ENCODE measurements at places on chromosomes 13 and 19.

GRCh38 chr13:97120346-97120745 is 101.8 kb upstream of the MBNL2 start:
- DNase-seq, result no peak

DNA sequence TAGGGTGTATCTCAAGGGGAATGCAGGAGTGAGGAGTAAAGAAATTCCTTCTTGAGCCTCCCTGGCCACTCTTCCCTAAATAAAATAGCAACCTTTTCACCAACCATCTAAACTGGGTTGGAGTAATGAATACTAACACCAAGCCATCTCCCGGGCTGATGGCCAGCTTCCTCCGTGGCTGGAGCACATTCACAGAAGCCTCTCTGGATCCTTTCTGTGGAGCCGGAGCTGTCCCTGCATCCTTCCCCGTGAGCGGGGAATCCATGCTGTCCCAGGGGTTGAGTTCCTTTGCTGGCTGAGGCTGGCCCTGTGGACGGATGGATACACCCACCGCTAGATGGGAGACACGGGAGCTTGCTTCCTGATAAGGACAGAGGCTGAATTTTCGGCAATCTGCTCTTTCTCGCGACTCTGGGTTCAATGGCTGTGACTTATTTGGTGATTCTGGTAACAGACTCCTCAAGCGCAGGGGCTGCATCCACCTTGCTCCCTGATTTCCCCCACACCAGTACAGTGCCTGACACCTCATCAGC is 370.3 kb downstream of the ZNF536 start:
- peak; percentile 59 for DNase-seq

- no peak for DNase-seq
These were observed 600 bp upstream of the HMGB1 start for GRCh38 chr13:30466358-30466714.

DNA sequence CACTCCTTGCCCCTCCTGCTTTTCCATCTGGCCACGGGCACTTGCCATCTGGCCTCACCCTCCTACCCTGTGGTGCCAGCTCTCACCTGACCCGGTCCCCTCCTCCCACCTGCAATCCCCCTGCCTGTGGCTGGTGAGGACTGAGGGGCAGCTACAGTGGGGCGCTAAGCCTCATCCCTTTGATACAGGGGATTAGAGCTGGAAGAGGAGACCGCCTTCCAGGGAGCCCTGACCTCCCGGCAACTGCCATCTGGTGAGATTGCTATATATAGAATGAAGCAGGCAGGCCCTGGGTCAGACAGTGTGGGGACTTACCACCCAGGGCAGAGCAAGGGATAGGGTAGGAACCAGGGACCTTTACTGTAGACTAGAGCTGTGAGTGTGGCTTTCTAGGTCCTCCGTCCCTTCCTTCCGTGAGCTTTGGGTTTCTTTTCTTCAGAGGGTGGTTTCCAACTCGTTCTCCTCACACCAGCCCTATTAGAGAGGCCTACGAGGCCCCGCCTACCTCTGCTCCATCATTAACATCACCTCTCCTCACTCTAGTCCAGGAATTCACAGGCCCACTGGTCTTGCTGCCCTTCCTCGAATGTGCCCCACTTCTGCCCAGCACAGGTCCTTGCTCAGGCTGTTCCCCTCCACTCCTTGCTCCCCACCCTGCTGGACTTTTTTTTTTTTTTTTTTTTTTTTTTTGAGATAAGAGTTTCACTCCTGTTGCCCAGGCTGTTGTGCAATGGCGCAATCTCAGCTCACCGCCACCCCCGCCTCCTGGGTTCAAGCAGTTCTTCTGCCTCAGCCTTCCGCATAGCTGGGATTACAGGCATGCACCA is 7.7 kb downstream of the KASH5 start:
- DNase-seq, result no peak

- DNase-seq, result no peak
These were observed 64.5 kb upstream of the MRI1 start for GRCh38 chr19:13699786-13700185.

- no peak for DNase-seq
These were observed 32.2 kb upstream of the WDFY2 start for GRCh38 chr13:51552027-51552426.

Measured in muscle of leg (tissue), 16 donors.